ENCODE measurements at places on chromosomes 1 and 21.

GRCh38 chr21:14382486-14382834, 486 bp downstream of the HSPA13 start:
- peak; percentile 69 for DNase-seq

GRCh38 chr1:89855413-89856123, 34.7 kb downstream of the LRRC8D start:
- no peak for DNase-seq

DNA sequence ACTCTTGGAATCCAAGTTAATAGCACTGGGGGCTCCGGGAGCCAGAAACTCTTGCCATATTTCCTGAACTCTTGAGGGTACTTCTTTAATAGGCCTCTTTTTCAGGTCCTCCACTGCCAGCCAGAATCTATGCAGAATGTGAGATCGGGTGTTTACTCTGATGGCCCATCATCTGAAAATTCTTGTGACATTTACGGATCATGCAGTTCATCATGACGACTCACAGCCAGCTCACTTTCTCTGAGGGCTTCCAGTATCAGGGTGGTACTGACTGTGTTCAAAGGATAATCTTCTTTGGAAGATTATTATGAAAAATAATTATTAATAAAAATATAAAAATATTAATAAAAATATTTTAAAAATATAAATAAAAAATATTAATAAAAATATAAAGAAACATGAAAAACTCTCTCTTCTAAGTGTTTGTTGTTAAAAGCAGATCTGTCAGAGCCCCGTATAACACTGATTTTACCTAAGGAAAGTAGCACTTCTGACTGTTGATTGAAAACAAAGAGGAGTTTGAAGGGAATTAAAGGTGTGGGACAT, 194.3 kb upstream of the GREM2 start:
- no peak for DNase-seq

DNA sequence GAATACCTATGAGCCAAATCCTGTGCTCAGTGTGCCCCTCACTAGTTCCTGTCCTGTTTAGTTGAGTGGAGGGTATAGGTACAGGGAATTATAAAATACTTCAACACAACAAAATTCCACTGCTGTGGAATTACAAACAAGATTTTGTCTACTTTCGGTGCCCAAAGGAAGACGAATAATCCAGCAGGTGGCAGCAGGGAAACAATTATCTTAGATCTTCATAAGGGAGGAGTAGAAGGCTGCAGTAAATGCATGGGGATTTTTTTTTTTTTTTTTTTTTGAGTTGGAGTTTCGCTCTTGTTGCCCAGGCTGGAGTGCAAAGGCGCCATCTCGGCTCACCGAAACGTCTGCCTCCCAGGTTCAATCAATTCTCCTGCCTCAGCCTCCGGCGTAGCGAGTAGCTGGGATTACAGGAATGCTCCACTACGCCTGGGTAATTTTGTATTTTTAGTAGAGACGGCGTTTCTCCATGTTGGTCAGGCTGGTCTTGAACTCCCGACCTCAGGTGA, 2.0 kb upstream of the PIP5K1A start:
- peak; percentile 48 for DNase-seq

DNA sequence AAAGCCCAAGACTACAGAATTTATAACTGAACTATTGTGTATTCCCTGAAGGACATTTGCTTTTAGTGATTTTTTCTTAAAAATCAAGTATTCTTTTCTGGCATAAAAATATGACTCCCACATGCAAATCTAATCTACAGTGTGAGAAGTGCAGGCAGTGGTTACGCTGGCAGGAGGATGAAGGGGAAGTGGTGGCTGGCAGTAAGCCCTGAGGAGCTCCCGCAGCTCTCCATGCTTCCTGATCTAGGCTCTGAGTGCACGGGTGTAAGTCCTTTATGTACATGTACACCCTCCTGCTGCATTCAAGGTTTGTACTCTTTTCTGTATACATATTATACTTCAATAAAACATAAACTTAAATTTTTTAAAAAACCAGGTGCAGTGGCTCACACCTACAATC, 67.5 kb upstream of the PRDX6 start:
- DNase-seq, result no peak

- DNase-seq, result no peak
Observed at GRCh38 chr1:22163137-22163536, 20.2 kb upstream of the WNT4 start.

- no peak for DNase-seq
Observed at GRCh38 chr1:208278638-208279037, 34.5 kb upstream of the PLXNA2 start.

DNA sequence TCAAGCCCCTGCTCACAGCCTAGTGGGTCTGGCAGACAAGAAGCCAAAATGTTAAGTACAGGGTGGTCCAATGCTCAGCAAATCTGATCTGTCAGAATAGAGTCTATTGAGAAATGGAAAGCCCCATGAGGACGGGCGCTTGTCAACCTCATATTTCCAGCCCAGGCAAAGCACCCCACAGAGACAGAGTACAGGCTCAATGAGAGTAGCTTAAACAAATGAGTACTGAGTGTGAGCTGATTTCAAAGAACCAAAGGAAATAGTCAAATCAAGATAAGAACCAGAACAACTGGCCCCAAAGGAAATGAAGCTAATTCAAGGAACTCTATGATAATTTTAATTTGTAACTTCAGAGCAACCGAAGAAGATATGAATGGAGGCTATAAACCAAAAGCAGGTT, 44.6 kb upstream of the SLC30A1 start:
- DNase-seq, result no peak

DNA sequence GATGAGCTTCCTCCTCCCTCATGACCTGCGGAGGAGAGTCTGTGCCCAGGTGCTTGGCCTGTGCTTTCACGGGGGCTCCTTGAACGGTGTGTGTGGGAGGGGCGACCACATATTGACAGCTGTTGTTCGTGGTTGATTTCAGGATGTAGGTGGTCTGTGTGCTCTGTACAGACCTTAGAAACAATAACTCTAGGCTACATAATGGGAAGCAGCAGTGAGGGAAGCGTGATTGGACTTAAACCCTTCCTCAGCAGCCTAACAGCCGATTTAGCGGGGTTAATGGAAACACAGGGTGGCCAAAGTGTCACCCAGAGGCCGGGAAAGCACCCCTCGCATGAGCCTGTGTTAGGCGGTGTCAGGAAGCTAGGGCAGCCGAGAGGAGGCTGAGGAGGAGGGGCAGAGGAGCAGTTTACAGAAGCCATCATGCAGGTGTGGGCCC, 56.0 kb downstream of the TBCE start:
- no peak for DNase-seq

- no peak for DNase-seq
Observed at GRCh38 chr1:161073474-161074121, 3.9 kb upstream of the ARHGAP30 start.

GRCh38 chr1:22163564-22163963, 20.7 kb upstream of the WNT4 start:
- DNase-seq, result no peak

- DNase-seq, result no peak
Observed at GRCh38 chr21:35086357-35086756, 37.3 kb upstream of the RUNX1 start.

GRCh38 chr21:41680444-41681347, 86.2 kb downstream of the RIPK4 start:
- no peak for DNase-seq

DNA sequence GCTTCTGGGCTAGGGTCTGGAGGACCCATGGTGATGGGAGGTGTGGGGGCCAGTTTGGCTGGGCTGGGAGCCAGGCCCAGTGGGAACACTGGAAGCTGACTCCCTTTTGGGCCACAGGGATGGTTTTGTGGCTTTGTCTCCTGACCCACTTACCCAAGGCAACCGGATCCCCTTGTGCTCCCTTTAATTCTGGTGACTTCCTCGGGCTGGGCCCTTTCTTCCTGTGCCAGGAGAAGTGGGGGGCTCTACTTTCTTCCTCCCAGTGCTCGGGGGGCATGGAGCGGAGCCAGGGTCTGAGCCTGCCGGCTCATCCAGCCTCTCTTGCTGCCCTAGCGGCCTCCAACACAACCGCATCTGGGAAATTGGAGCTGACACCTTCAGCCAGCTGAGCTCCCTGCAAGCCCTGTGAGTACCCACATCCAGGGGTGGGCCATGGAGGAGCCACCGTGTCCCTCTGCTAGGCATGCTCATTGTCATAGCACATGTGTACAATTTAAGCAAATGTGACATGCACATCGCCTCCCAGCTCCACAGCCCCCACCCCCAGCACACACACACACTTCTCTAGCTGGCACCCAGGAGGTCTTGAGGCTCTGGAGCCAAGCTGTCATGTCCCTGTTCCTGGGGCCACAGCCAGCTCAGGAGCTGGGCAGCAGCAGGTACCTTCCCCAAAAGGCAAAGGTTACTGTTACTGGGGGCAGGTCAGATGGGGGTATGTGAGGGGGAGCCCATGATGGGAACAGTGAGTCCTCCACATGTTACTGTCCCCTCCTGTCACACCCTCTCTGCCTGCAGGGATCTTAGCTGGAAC, 35.0 kb downstream of the UBE2T start:
- peak; percentile 9 for DNase-seq

- DNase-seq, result no peak
Observed at GRCh38 chr1:22815421-22816066, 104.9 kb downstream of the EPHB2 start.

GRCh38 chr1:168608796-168609715, 32.7 kb downstream of the XCL1 start:
- DNase-seq, result peak; percentile 49

DNA sequence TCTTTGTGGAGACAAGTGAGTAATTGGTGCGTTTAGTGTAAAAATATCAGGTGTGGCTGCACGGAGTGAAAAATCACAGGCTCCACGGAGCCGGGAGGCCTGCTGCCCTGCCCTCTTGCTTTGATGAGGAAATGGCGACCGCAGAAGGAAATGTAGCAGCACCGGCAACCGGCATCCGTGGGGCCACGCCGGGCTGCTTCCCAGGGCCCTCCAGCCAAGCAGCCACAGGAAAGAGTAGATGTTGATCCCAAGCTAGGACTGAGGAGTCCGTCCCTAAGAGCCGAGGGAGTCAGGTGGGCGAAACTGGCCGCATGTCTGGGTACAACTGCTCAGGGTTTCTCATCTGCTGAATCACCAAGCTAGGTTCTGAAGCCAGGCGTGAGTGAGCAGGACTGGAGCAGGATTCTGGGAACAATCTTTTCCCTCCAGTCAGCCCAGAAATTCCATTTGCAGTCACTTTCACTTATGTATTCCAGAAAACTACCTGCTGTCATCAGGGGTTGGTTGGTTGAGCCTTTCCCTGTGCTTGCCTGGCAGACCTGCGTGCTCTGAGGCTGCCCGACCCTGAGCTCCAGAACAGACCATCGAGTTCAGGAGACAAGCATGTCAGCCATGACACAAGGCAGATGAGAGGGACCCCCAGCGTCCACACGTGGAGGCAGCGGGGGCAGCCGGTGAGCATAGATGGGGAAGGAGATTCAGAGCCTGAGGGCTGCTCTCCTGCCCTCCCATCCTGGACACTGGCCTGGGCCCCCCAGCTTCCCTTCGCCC, 5.8 kb upstream of the ITGB2 start:
- no peak for DNase-seq

- DNase-seq, result no peak
Observed at GRCh38 chr1:246791303-246791918, 67.2 kb downstream of the SCCPDH start.

- no peak for DNase-seq
Observed at GRCh38 chr1:113669988-113670387, 89.3 kb downstream of the PHTF1 start.

GRCh38 chr1:90911353-90911752, 110.5 kb downstream of the ZNF644 start:
- no peak for DNase-seq

- no peak for DNase-seq
Observed at GRCh38 chr1:27952147-27952546, 7.6 kb upstream of the XKR8 start.

DNA sequence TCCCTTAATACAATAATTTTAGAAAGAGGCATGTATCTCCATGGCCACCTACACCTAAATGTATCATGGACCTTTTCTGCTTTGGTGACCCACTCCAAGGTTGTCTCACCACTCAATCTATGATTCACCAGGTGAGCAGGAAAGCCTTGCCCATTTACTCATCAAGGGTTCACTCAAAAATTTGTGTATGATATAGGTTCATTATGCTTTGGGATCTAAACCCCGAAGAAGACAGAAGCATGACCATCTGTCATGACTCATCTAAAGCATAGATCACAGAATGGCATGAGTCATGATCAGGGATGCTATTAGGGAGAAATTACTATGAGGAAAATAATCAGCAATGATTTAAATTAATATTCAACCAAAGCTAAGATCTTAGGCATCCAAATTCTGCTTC, 38.5 kb downstream of the PYHIN1 start:
- no peak for DNase-seq

GRCh38 chr1:37038227-37039093, 4.1 kb upstream of the GRIK3 start:
- DNase-seq, result peak; percentile 64

- no peak for DNase-seq
Observed at GRCh38 chr21:43806017-43806710, 16.8 kb downstream of the RRP1 start.

DNA sequence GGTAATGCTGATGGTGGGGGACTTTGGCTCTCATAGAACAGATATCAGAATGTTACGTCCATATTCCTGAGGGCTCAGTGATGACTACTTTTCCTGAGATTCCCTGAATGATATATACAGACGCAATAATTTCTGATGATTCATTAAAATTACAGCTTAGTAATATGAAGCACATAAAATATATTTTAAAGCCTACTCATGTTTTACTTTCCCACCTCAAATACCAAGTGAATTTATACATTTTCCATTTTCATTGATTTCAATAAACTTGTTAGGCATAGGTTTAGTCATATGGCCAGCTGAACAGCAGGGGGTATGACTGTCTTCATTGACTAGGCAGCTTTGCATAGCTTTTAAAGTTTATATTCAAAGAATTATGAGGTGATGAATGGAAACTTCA, 26.2 kb upstream of the PDC start:
- no peak for DNase-seq

DNA sequence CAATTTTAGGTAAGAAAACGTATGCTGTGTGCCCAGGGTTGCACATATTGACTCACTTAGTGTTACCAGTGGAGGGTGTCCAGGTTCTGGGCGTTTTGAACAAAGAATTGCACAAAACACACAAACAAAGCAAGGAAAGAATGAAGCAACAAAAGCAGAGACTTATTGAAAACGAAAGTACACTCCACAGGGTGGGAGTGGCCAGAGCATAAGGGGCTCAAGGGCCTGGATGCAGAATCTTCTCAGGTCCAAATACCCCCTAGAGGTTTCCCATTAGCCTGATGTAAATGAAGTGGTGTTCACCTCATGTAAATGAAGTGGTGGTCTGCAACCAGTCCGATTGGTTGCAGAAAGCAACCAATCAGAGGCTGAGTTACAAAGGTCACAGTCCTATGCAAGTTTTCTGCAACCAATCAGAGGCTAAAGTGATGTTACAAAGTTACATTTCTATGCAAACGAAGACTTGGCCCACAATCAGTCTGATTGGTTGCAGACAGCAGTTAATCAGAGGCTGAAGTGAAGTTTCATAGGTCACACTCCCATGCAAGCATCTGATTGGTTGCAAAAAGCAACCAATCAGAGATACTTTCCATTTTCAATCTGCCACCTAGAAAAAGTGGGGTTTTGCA, 228.3 kb downstream of the ST6GALNAC3 start:
- no peak for DNase-seq

DNA sequence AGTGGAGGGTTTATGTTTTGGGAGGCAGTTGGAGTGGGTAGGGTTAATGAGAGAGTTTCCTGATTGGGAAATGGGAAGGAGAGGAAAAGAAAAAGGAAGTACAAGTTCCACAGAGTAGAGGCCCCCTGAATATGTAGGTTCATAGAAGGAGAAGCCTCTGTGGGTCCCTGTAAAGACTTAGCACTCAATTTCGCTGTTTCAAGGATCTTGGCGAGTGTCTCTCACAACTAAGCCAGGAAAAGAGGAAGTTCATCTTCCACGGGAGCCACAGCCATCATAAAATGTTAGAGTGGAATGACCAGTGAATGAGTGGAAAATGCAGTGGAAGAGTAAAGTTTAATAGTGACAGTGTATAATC, 17.4 kb upstream of the DPYD start:
- DNase-seq, result no peak
